ENCODE measurements at places on chromosomes 2 and 18. TPM values are rescaled to one million over a fixed set of nuclear protein-coding genes. Genes with fewer than 3 reads are reported as not detected.

The MC2R gene
- not detected for total RNA-seq

The ANTXR1 gene
- 8.8 TPM for total RNA-seq

- H3K36me3 ChIP-seq = no peaks in the 10 kb centered on the region
- no peak overlapping the region for H3K4me3 ChIP-seq
- DNase-seq = no peak
- peak overlapping the region; percentile 10 for H3K27ac ChIP-seq
- no peaks in the 10 kb centered on the region for H3K27me3 ChIP-seq
These were observed 56.9 kb downstream of the E2F6 start for GRCh38 chr2:11408959-11409571.

DNA sequence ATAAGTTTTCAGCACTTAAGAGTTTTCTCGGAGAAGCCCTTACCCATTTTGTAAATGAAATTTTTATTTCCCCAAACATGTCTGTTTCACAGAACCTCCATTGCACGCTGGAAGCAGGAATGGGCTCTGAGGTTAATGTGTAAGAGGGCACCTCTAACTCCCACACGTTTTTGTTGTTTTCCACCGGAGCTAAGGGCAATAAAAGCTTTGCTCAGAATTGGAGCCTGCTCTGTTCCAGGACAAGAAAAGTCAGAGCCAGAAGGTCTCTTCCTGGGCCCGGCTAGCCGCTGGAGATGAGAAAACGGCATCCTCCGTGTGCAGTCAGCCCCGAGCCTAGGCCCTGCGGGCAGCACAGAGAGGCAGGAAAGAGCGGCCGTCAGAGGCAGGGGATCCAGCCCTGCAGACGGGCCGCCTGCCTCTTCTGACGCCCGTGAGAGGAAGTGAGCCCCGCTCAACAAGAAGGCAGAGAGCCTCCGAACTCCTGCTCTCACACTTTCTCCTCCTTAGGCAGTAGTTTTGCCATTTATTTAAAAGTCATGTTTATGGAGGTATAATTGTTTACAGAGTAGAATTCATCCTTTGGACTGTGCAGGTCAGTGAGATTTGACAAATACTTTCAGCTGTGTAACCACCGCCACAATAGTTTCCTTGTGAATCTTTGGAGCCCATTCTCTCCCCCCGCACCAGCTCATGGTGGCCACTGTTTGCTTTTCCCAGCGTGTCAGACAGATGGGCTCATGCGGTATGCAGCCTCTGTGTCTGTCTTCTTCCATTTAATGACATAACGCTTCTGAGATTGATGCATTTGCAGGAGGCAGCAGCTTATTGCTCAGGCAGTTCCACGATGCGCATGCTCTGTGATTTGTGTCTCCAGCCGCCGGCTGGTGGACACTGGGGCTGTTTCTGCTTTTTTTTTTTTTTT, 117.3 kb downstream of the GALR1 start:
- no peak for DNase-seq
- peak overlapping the region; percentile 43 for H3K27ac ChIP-seq
- H3K27me3 ChIP-seq = peaks cover 5% of the 10 kb centered on the region
- no peaks in the 10 kb centered on the region for H3K36me3 ChIP-seq
- peak overlapping the region; percentile 26 for H3K4me3 ChIP-seq

GRCh38 chr18:41268271-41268670, 686.8 kb upstream of the PIK3C3 start:
- H3K27me3 ChIP-seq = no peaks in the 10 kb centered on the region
- DNase-seq = no peak
- H3K4me3 ChIP-seq = no peak overlapping the region

GRCh38 chr2:47083005-47083404, 72.1 kb downstream of the STPG4 start:
- no peak overlapping the region for H3K4me3 ChIP-seq
- H3K36me3 ChIP-seq = no peaks in the 10 kb centered on the region
- no peak overlapping the region for H3K27ac ChIP-seq
- peaks cover 40% of the 10 kb centered on the region for H3K4me1 ChIP-seq
- no peaks in the 10 kb centered on the region for H3K27me3 ChIP-seq

- no peak overlapping the region for H3K27ac ChIP-seq
- DNase-seq = no peak
- H3K4me1 ChIP-seq = no peaks in the 10 kb centered on the region
- no peaks in the 10 kb centered on the region for H3K36me3 ChIP-seq
- H3K27me3 ChIP-seq = no peaks in the 10 kb centered on the region
- H3K4me3 ChIP-seq = no peak overlapping the region
These were observed 180.2 kb upstream of the DOK6 start for GRCh38 chr18:69220529-69220928.

DNA sequence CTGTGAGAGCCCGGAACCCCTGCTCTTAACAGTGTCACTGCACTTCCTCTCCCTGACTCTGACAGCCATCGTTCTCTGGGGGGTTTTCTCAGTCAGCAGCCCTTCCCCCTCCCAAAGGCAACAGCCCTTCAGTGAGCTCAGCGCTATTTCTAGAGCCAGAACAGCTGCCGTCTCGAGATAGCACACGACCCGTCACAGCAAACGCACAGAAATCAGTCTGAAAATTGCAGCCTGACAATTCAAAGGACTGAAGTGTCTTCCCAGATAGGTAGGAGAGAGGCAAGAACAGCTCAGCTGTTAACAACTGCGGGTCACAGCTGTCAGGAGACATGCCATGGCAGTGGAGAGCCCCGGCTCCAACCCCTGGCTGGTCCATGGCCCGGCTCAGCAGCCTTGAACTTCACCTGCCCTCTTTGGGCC, 45.4 kb downstream of the ST8SIA5 start:
- H3K4me3 ChIP-seq = no peak overlapping the region
- no peaks in the 10 kb centered on the region for H3K27me3 ChIP-seq
- H3K27ac ChIP-seq = peak overlapping the region; percentile 90
- peaks cover 34% of the 10 kb centered on the region for H3K4me1 ChIP-seq
- DNase-seq = peak; percentile 19
- H3K36me3 ChIP-seq = no peaks in the 10 kb centered on the region

- H3K27ac ChIP-seq = no peak overlapping the region
- H3K27me3 ChIP-seq = peaks cover 4% of the 10 kb centered on the region
- no peaks in the 10 kb centered on the region for H3K36me3 ChIP-seq
- H3K4me3 ChIP-seq = no peak overlapping the region
These were observed 2.9 kb upstream of the MBOAT2 start for GRCh38 chr2:9006368-9006767.

DNA sequence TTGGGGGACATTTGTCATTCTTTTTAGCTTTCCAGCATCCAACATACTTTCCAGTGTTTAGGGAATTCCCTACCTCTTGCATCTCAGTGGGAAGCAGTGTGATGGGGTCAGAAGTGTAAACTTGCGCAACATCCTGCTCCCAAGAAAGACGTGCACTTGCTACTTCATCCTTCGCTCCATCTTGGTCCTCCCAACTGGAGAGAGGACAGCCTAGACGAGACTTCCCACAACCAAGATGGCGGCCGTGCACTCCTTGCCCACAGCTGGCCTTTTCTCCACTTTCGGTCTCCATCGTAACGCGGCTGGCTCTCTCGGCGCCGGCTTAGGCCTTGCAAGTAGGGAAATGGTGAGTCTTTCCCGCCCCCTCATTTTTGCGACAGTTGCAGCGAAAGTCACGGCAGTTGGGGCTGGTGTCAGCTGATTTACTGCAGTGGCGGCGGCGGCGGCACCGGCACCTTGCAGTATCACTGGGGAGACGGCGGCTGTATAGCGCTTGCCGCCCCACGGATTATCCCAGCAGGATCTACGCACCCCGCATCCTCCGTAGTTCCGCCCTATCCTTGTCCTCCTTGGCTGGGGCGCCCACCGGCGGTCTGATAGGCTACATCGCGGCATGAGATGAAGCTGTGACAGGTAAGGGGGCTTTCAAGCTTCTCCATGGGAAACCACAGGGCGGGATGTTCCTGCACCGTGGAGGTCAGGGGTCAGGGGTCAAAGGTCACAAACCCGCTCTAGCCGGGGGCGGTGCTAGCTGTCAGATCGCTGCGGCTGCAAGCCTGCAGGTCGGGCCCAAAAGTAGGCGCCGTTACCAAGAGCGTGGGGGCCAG, at the start of gene WDR7:
Gene WDR7, plus strand, starts transcription at position 416 of the 827 bp plus-strand sequence. CDS start 21,157 bp downstream, outside the sequence.
- H3K4me1 ChIP-seq = peaks cover 13% of the 10 kb centered on the region
- H3K36me3 ChIP-seq = no peaks in the 10 kb centered on the region
- no peaks in the 10 kb centered on the region for H3K27me3 ChIP-seq
- peak within 1 kb of the TSS; percentile 95 for H3K4me3 ChIP-seq
- H3K27ac ChIP-seq = peak within 1 kb of the TSS; percentile 95

- no peaks in the 10 kb centered on the region for H3K36me3 ChIP-seq
- H3K4me3 ChIP-seq = no peak overlapping the region
- no peaks in the 10 kb centered on the region for H3K27me3 ChIP-seq
- H3K4me1 ChIP-seq = no peaks in the 10 kb centered on the region
These were observed 68.6 kb downstream of the PLEKHM3 start for GRCh38 chr2:207956771-207957170.

Measured in gastrocnemius medialis (tissue), 4 donors.